ENCODE measurements at places on chromosomes 5 and 9.

DNA sequence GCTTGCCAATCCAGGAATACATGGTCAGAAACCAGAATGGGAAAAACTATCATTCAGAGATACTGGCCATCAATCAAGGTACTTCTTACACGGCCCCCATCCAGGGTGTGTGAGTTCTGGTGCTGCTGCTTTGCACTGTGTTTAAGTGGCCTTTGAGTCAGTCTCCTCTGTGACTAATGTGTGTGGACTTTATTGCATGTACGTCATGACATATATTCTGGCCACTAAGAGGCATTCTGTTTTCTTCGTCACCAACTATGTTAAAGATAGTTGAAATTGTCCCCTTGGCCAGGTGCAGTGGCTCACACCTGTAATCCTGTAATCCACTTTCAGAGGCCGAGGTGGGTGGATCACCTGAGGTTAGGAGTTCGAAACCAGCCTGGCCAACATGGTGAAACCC, 8.5 kb downstream of the EXOSC3 start:
- DNase-seq = no peak

- no peak for DNase-seq
These were observed 535.6 kb downstream of the SPOCK1 start for GRCh38 chr5:136963504-136963903.

- no peak for DNase-seq
These were observed 122.6 kb upstream of the BASP1 start for GRCh38 chr5:17094830-17095229.

GRCh38 chr5:85967681-85968080, 650.1 kb upstream of the COX7C start:
- no peak for DNase-seq

DNA sequence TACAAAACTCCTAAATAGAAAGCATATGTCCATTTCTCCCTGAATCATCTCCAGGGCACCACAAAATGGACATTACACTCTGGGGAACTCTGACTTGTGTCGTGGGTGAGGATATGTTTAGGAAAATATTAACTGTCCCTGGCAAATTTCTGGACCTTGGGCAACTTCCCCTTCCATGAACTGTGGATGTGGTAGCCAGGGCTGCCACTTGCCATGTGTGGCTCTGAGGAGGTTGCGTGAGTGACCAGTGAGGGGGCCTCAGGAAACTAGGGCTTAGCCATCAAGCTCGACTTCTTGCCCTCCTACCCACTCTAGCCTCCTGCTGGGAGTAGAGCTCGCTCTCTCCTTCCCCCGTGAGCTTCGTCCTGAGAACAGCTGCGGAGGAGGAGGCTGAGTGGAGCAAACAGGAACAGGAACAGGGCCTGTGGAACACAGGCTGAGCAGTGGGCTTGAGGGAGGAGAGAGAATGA, 13.8 kb upstream of the STC2 start:
- no peak for DNase-seq

DNA sequence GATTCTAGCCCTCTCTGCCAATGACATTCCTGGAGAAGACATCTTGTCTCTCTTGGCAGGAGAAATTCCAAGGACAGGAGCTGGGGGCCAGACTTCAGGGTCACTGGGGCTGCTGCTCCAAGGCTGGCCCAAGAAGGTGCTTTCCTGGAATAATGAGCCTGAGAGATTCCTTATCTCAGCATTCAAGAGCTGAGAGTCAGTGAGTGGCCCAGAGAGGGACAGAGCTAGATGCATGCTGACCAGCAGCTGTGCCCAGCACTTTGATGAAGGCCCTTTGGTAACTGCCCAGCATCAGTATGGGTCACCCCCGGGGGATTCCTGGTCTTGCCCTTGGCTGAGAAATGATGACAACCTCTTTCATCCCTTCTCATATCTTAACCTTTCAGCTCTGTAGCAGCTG, 47.7 kb upstream of the CTNNA1 start:
- no peak for DNase-seq

- DNase-seq = no peak
These were observed 94.7 kb downstream of the ANGPTL2 start for GRCh38 chr9:127027694-127028093.

- DNase-seq = no peak
These were observed 161.7 kb downstream of the GLIS3 start for GRCh38 chr9:4138180-4138579.

- no peak for DNase-seq
These were observed 127.4 kb downstream of the BARX1 start for GRCh38 chr9:93827545-93828330.

DNA sequence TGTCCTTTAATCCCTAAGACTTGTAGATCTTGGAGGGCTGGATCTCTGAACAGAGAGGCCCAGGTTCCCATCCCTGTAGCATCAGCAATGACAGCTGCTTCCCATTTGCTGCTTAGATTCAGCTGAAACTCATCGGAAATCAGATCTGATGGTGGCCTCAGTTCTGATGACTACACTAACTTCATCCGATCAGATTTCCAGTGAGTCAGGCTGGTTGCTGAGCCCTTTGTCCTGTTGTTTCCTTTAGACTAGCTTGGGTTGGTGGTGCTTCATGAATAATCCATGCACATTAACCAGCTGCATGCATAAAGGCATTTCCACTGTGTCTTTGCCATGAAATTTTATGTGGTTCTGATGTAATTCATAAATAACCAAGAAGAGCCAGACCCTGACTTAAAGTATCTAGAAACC, 195.2 kb upstream of the TUT7 start:
- no peak for DNase-seq

DNA sequence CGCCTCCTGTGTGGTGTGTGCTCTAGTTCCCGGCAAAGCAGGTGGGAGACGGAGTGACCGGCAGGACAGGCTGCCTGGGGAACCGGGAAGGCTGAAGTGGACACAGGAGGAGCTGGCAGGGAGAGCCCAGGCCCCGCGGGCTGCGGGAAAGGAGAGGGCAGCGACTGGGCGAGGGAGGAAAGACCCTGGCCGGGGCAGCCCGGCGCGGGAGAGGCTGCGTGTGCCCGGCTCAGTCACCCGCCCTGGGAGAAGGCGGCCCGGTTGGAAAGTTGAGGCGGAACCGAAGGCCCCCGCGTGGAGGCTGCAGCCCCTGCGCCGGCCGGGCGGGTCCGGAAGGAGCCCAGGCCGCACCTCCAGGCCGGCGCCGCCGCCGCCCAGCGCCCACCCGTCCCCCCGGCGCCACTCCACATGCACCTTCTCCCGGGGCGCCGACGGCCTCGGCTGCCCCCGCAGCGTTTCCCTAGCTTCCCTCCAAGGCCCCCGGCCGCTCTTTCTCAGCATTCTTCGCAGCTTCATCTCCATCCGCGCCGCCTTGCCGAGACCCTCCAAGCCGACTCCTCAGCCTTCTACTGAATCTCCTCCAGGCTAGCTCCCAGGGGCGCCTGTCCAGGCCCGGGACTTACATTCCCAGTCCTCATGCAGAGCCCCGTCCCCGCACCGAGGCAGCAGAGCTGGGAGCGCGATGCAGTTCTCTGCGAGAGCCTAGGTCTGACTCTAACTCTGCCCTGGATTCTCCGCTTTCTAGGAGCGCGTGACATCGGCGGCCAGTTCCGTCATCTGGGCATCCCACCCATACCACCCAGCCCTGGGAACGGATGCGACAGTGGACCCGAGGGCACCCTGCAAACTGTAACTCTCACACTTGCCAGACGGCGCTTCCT, 152.0 kb downstream of the ERCC6L2 start:
- DNase-seq = no peak

GRCh38 chr9:137294091-137294680, 7.9 kb downstream of the NRARP start:
- no peak for DNase-seq

- no peak for DNase-seq
These were observed 64.1 kb upstream of the TYRP1 start for GRCh38 chr9:12629067-12629466.

GRCh38 chr5:71828291-71829040, 109.4 kb downstream of the CARTPT start:
- DNase-seq = no peak

GRCh38 chr9:131732061-131732526, 7.8 kb downstream of the RAPGEF1 start:
- DNase-seq = no peak

GRCh38 chr9:99231711-99232110, 9.6 kb downstream of the SEC61B start:
- DNase-seq = peak; percentile 28

DNA sequence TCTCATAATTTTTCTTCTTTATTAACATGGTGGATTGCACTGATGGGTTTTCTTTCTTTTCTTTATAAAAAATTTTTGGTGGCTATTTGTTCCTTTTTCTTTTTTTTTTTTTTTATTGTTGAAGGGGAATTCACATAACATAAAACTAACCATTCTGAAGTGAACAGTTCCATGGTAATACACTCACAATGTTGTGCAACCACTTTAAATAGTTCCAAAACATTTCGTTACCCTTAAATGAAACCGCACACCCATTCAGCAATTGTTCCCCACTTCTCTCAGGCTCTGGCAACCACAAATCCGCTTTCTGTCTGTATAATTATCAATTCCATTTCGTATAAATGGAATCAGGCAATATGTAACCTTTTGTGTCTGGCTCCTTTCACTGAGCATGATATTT, 11.7 kb upstream of the SETX start:
- no peak for DNase-seq

DNA sequence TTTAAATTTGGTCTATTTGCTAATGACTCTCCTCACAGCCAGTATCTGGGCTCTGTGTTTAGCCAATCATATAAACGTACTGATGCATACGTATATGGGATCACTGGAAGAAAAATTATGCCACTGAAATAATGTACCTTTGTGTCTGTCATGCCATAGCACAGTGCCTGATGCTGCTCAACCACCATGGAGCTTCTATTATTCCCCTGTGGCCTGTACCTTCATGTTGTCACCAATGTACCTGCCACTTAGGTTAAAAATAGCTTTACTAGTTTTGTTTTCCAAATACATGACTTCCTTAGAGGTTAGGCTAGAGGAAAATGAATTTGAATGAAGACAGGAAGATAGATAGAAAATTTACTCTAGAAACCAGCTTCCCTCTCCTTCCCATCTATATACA, 34.6 kb downstream of the HACD4 start:
- no peak for DNase-seq

- DNase-seq = peak; percentile 38
These were observed 247.7 kb upstream of the ANKRD55 start for GRCh38 chr5:56480705-56481427.

DNA sequence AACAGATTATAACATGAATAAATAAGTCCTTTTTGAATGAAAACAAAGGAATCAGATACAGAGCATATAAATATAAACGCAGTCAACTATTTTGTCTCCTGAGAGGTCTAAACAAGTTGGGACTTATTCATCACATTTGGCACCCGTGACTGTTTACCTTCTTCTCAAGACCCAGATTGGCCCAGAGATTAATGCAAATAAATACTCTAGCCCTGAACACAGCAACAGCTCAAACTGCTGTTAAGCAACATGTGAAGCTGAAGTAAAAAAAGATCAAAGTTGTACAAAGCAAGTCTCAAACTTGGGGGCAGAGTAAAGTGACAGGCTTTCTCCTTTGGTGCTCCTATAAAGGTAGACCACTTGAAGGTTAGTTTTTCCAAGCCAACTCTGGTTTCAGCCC, 95.0 kb upstream of the NR5A1 start:
- DNase-seq = no peak

DNA sequence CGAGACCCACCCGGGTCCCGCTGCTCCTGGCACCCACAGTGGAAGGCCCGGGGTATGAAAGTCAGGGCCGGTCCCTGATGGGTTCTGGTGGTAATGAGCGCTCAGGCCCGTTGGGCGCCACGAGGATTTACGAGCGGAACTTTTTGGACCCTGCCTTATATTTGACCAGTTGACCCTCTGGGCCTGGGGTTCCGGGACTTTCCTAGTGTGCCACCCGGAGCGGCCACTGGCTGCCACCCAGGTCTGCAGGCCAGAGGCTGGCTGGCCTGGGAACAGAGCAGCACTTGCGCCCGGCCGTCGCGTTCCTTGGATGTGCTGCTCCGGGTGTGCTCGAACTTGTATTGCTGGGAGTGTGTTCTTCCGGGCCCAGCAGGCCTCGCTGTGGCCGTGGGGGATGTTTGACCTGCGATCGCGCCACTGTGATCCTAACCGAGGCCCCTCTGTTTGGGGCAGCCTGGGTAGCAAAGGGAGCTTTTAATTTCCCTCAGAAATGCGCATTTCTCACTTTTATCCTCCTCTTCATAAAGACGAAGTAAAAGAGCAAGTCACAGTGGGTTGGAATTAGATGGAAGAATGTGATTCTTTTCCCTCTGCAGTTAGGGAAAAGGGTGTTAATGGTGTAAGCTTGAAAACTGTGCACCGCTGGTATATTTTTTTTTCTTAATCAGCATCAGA, 1.2 kb downstream of the F2RL1 start:
- DNase-seq = no peak

- DNase-seq = no peak
These were observed 75.3 kb downstream of the KIF4B start for GRCh38 chr5:155088811-155089210.

DNA sequence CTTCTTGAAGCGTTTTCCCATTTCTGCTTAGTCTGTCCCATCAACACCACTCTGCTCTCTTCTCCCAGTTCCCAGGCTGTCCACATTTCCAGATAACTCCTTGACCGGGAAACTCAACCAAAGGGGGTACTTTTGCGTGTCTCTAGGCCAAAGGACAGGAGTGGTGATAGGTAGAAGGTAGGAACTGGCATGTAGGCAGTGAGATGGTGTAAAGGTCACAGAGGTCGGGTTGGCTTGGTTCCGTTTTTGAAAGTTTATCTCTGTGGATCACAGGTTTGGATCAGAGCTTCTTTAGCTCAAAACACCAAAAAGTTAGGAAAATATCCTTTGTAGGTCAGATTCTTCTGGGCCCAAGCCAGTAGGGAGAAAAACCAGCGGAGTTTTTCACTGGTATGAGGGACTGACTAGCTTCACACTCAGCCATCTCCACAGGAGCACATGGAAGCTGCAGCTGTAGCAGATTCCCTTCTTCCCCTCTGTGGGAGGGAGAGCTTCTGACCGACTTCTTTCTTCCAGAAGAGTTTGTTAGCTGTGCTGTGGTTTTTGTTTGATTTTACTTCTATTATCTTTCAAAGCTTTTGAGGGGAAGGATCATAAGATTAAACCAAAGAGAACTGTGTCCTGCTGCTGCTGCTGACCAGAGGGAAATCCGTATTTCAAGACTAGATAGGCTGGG, 98.4 kb upstream of the DMRT1 start:
- no peak for DNase-seq

DNA sequence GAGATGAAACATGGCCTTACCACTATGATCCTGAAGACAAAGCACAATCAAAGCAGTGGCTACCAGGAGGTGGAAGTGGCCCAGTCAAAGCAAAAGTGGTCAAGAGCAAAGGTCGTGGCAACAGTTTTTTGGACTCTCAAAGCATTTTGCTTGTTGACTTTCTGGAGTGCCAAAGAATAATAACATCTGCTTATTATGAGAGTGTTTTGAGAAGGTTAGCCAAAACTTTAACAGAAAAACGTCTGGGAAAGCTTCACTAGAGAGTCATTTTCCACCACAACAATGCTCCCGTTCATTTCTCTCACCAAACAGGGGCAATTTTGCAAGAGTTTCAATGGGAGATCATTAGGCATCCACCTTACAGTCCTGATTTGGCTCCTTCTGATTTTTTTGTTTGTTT, 33.6 kb upstream of the MAMDC2 start:
- DNase-seq = no peak

- no peak for DNase-seq
These were observed 28.9 kb downstream of the FYB1 start for GRCh38 chr5:39190311-39191102.
